Stimulated activated CD4-positive, alpha-beta T cell treated with anti-CD3 and anti-CD28 coated beads, Interleukin-1b, Interleukin-23, amount 100 ng/mL, for 24 hours (primary cell): ENCODE measurements at places on chromosomes 3 and 15.

DNA sequence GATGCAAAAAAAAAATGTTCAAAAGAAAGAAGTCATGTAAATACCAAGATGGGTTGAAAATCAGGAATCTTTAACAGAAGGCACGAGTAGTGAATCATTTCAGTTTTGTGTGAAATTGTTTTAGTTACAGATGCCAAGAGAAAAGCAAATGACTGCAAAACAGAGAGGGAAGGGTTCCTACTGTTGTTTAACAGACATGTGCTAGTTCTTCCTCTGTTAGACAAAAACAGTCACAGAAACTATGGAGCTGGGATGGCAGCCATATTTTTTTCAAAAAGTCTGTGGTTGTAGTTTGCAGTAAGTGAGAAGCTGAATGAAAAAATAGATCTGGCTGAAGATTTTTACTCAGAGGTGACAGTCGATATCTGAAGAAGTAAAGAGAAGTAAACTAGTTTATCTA lies 511.9 kb downstream of the ZIC1 start:
- DNase-seq, result no peak

DNA sequence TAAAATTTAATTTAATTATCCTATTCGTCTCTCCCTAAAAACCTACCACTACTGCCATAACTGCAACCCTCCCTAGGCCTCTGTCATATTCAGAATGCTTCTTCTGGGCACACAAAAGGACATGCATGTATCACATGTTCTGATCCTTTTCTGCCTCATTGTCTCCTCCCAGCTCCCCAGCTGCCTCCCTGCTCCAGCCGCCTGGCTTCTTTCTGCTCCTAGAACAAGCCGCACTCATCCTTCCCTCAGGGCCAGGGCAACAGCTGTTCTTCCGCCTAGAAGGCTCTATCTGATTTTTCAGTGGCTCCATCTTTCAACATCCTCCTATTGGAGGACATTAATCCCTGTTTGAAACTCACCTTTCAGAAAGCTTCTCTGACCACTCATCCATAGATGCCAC lies 38.6 kb downstream of the TMED3 start:
- no peak for DNase-seq

DNA sequence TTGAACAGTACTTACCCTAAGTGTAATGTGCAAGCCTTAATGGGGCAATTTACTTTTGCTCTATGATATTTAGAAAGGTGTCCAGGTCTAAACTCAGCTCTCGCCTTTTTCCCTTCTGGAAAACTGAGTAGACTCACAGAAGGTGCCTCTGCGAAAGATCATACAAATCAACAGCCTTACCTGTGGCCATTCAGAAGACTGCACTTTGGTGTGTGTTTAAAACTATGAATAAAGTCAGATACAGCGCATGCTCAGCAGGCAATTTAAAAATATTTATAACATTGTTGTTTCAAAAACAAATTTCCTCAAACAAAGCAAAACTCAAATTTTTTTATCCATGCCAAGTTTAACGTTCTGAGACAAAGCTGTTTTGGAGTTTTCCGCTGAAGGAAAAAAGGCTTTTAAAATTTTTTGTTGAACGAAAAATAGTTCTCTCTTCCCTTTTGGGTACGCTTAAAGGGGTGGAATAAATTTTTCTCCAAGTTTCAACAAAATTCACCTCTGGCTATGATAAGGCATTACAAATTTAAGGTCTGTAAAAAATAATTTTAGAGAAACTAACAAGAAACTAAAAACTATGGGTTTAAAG lies 156.3 kb downstream of the TIGIT start:
- no peak for DNase-seq

DNA sequence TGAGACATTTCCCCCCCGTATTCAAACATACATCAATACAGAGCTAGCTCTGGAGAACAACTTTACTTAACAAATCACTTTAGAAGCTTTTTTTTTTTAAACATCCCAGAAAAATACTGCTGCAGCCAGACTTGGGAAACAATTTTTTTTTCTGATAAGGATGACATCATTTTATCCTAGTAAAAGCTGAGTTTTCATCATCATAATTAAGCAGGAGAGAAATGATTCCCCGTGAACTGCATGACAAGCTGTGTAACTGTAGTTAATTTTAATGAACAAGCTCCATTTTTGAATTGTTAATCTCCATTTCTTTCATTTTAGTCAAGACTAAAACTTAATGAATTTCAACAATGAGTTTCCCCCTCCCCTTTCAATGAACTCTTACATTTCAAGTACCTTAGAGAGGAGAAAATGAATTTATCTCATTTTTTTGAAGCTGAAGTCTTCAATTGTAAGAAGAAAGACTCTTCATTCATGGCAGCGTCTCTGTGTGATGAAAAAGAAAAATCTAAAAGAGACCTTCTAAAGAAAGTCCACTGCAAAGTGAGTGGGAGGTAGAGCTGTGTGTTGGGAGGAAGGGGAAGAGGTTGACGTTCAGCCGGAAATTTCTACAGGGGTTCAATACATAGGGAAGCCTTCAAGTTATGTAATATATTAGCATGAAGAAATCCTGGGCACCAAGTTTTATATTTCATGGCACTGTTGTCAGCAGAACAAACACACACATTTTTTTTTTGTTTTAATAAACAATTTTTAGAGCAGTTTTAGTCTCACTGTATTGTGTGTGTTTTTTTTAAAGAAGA lies 31.7 kb downstream of the HES1 start:
- no peak for DNase-seq

- no peak for DNase-seq
Observed at GRCh38 chr15:78212546-78213424, 21.6 kb downstream of the ACSBG1 start.

- no peak for DNase-seq
Observed at GRCh38 chr3:140250010-140250855, 315.2 kb downstream of the CLSTN2 start.

- no peak for DNase-seq
Observed at GRCh38 chr3:66483006-66483405, 17.8 kb downstream of the LRIG1 start.

DNA sequence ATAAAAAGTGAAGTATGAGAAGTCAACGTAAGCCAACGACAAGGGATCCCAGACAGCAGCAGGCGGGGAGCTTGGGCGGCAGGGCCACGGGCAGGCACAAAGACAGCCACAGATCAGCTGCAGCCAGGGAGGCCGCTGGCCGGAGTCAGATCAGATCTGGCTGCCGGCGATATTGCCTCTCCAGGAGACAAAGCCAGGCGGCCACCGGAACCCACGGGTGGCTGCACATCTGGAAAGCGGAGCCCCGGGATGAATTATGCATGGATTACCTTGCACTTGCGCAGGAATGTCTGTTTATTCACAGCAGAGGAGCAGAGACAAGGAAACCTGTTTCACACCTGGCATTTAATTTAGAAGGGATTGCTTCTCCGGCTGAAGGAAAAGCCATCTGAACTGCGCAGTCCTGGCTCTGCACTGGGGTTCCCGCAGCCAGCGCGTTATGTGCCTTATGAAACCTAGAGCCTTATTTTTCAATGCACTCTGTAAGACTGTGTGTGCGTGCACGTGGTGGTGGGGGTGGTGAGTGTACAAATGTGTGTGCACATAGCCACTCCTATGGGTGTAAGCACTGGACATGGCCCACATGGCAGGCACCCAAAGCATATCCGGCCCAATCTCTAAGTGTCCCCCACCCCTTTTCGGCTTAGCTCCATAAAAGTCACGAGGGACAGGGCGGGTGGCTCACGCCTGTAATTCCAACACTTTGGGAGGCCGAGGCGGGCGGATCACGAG lies 427.8 kb upstream of the MCTP2 start:
- DNase-seq, result no peak

DNA sequence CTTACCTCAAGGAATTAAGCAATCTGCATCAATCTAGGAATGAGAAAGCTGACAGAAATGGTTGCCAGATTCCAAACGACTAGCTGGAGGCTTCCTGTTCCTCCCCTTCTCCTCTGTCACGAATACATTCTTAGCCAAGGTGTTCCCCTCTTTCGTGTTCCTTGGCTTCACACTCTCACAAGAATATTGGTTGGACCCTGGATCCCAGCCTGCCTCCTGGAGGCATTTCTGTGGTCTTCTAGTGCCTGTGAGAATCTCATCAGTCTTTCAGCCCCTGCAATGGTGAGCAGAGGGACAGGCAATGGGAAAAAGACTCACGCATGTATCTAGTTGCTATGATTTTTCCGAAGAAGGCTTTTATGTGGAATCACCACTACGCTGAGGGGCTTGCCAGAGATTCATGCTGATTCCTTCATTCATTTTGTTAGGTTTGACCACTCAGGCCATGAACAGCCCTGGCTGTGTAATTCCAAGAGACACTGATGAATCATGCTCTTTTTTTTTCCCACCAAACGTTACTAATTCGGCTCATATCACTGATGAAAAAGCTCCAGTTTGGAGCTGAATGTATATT lies 1.6 kb upstream of the P3H2 start:
- no peak for DNase-seq

DNA sequence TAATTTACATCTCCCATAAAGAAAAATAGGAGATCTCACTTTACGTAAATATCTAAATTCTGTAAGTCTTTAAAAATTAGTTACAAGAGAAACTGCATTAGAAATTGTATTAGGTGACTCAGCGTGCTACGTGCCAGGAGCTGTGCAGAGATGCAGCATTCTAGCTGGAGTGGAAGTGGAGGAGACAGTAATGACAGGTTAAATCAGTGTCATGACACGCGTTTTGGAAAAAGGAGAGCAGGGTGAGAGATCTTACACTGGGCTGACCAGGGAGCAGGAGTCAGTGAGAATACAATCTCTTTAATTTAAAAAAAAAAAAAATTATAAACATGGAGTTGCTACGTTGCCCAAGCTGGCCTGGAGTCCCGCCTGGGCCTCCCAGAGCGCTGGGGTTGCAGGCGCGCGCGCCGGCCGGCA lies 635 bp downstream of the TUBGCP5 start:
- DNase-seq, result no peak

DNA sequence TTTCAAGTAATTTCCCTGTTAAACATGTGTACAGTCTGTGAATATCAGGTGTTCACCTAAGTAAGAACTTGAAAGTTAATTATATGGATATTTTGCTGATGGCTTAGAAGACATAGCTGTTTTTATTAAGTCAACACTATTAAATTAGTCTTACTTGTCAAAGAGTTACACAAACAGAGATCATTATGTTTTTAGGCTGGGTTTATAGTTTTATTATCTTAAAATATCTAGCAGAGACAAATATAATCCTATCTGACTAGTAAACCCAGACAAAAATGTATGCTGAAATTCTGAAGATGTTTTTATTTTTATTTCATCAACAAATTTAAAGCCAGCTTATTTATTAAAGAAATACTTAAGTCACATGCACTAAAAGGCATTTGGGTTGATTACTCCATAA lies 51.2 kb upstream of the CCK start:
- DNase-seq, result no peak

DNA sequence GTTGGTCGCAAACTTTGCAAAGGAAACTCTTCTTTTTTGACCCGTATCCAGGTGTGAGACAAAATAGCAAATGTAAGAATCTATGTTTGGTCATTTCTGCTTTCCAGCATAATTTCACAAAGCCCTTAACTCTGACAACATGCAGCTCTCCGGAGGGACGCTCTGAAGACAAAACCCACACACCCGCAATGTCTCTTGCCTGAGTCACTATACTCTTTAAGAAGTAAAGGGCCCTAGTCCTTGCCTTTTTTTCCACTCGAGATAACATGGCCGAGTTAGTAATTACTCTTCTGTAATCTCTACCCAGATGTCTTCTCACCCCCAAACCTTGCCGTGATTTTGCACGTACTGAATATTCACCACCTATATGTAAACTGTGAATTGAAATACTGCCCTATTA lies 115.7 kb upstream of the ADAMTS9 start:
- no peak for DNase-seq

DNA sequence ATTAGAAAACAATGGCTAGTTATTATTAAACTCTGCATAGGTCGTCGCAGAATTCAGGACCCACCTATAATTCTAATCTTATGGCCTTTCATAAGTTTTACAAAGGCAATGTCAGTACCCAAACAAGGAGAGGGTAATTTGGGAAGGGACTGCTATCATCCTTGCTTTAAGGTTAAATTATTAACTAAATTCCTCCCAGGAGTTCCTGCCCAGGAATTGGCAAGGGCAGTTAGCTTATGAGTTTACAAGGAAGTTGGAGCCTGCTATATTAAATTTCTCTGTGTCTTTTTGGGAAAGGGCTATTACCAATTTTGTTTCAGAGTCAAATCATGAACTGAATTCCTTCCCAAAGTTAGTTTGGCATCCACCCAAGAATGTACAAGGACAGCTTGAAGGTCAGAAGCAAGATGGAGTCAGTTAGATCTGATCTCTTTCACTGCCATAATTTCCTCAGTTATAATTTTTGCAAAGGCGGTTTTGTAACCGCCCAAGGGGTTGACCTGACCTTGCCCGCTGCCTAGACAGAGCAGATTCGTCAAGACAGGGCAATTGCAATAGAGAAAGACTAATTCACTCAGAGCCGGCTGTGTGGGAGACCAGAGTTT lies 45.3 kb upstream of the LHFPL4 start:
- no peak for DNase-seq

DNA sequence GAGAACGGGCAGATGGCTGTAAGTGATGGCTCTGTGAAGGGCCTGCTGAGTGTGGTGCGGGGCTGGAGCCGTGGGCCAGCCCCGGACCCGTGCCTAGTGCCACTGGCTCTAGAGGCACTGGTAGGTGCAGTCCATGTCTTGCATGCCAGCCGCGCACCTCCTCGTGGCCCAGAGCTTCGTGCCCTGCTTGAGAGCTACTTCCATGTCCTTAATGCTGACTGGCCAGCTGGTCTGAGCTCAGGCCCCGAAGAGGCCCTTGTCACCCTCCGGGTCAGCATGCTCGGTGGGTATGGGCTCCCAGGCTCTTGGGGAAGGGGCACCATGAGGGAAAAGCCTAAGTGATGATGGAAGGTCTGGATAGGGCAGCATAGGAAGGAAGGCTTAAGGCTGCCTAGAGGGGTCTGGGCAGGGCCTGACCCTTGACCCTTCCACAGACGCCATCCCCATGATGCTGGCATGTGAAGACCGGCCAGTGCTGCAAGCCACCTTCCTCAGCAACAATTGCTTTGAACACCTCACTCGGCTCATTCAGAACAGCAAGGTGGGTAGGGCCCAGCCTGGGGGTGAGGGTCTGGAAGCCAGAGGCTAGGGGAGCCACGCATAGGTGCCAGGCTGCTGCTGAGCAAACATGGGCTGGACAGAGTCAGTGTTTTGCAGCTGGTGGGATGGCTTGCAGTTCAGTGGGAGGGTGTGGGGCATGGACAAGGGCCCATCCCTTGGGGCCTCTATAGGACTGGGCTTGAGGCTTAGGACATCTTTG lies 12.1 kb downstream of the NBEAL2 start:
- DNase-seq, result no peak

- peak; percentile 94 for DNase-seq
Observed at GRCh38 chr3:123201557-123202427, at the start of gene SEC22A. SEC22A (plus strand) TSS chr3:123201943; CDS start chr3:123209218, 7,275 bp downstream.

GRCh38 chr3:71110385-71111222 lies 472.9 kb downstream of the FOXP1 start:
- DNase-seq, result no peak

DNA sequence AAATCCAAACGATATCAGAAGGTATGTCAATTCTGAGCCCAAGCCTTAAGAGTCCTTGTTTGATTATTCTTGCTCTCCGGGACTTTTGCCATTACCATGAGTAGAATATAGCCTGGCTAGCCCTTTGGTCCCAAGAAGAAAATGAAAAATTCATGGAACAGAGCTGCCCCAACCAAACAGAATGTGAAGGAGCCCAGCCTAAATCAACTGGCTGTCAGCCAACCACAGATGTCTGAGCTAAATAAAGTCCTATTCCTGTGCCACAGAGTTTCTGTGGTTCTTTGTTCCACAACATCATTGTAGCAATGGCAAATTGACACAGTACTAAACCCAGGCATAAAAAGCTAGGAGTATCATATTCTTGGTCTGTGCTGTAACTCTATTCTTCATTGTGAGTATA lies 185.2 kb downstream of the CPNE4 start:
- DNase-seq, result no peak

GRCh38 chr15:66941791-66942190 lies 123.6 kb upstream of the SMAD3 start:
- DNase-seq, result no peak
